HT1080 (cell line): ENCODE measurements at places on chromosomes 16 and 17. TPM values are rescaled to one million over a fixed set of nuclear protein-coding genes. Genes with fewer than 3 reads are reported as not detected.

Gene TAC4
- total RNA-seq: 0.20 TPM in 1 of 2 replicates, not detected in the other

Gene TM4SF5
- total RNA-seq: not detected in 2 replicates

Gene ELMO3
- 2.6 and 3.0 TPM in 2 replicates for total RNA-seq

Gene KATNB1
- total RNA-seq: 44.7 and 54.3 TPM in 2 replicates

Gene B4GALNT2
- total RNA-seq: not detected in 2 replicates

Gene FAHD1
- 78.8 and 81.1 TPM in 2 replicates for total RNA-seq

Gene RPRML
- total RNA-seq: 0.07 TPM in 1 of 2 replicates, not detected in the other

Gene PLEKHG4
- 1.8 and 3.7 TPM in 2 replicates for total RNA-seq

Gene CIBAR2
- total RNA-seq: not detected in 2 replicates

Gene COPZ2
- 15.4 and 17.3 TPM in 2 replicates for total RNA-seq

Gene NLRP1
- total RNA-seq: 15.9 and 19.8 TPM in 2 replicates

Gene SPN
- total RNA-seq: 4.1 TPM in 2 replicates

Gene SLC47A1
- not detected in 2 replicates for total RNA-seq

Gene IRX3
- 7.2 and 9.8 TPM in 2 replicates for total RNA-seq

Gene PRAC1
- not detected in 2 replicates for total RNA-seq

Gene LITAF
- 19.9 and 29.8 TPM in 2 replicates for total RNA-seq

Gene RNF157
- total RNA-seq: 0.10 and 0.23 TPM in 2 replicates

Gene MYL4
- not detected in 2 replicates for total RNA-seq

Gene KRTAP9-8
- not detected in 2 replicates for total RNA-seq

Gene HSDL1
- 19.3 and 19.4 TPM in 2 replicates for total RNA-seq

Gene TMEM220
- total RNA-seq: 0.24 TPM in 1 of 2 replicates, not detected in the other

Gene KRTAP3-2
- not detected in 2 replicates for total RNA-seq

Gene ZPBP2
- not detected in 2 replicates for total RNA-seq

Gene CDRT15
- total RNA-seq: not detected in 2 replicates

Gene VMO1
- not detected in 2 replicates for total RNA-seq

Gene C17orf100
- total RNA-seq: 0.23 and 0.31 TPM in 2 replicates

Gene GDPD1
- 0.77 and 1.5 TPM in 2 replicates for total RNA-seq

Gene KRT12
- not detected in 2 replicates for total RNA-seq

Gene ADGRG3
- not detected in 2 replicates for total RNA-seq

Gene GRB7
- total RNA-seq: 0.07 TPM in 1 of 2 replicates, not detected in the other

Gene SNN
- 9.5 and 10.2 TPM in 2 replicates for total RNA-seq

Gene SEC14L5
- total RNA-seq: 0.03 TPM in 1 of 2 replicates, not detected in the other

Gene NAGS
- 2.6 and 3.3 TPM in 2 replicates for total RNA-seq

Gene LSM12
- total RNA-seq: 68.6 and 92.3 TPM in 2 replicates

Gene TNFRSF17
- not detected in 2 replicates for total RNA-seq

Gene OR3A3
- total RNA-seq: not detected in 2 replicates

Gene OR3A2
- not detected in 2 replicates for total RNA-seq

Gene PRR29
- 0.08 and 0.47 TPM in 2 replicates for total RNA-seq

Gene KLHL10
- not detected in 2 replicates for total RNA-seq

Gene HSD11B2
- total RNA-seq: 0.94 and 1.0 TPM in 2 replicates

Gene CTRB1
- total RNA-seq: not detected in 2 replicates

Gene CMTM2
- total RNA-seq: not detected in 2 replicates

Gene SOX8
- total RNA-seq: not detected in 2 replicates

Gene TBX21
- total RNA-seq: not detected in 2 replicates

Gene KRT14
- 0.05 TPM in 1 of 2 replicates, not detected in the other for total RNA-seq

Gene C17orf67
- 1.3 and 1.6 TPM in 2 replicates for total RNA-seq

Gene ADAD2
- total RNA-seq: not detected in 2 replicates

Gene HOXB1
- not detected in 2 replicates for total RNA-seq

Gene PPY
- total RNA-seq: not detected in 2 replicates

Gene SEZ6L2
- total RNA-seq: 1.5 and 2.6 TPM in 2 replicates

Gene IKZF3
- not detected in 2 replicates for total RNA-seq

Gene STAC2
- not detected in 2 replicates for total RNA-seq

Gene BRD7
- 78.1 and 78.6 TPM in 2 replicates for total RNA-seq

Gene MT1G
- 0.33 and 1.4 TPM in 2 replicates for total RNA-seq

Gene TNP2
- total RNA-seq: not detected in 2 replicates

Gene HID1
- total RNA-seq: 0.13 and 1.8 TPM in 2 replicates

Gene BEAN1
- total RNA-seq: not detected in 2 replicates

Gene CDH1
- total RNA-seq: not detected in 2 replicates

Gene PGS1
- 27.6 and 38.0 TPM in 2 replicates for total RNA-seq
